ENCODE measurements at places on chromosomes 11 and 22.

DNA sequence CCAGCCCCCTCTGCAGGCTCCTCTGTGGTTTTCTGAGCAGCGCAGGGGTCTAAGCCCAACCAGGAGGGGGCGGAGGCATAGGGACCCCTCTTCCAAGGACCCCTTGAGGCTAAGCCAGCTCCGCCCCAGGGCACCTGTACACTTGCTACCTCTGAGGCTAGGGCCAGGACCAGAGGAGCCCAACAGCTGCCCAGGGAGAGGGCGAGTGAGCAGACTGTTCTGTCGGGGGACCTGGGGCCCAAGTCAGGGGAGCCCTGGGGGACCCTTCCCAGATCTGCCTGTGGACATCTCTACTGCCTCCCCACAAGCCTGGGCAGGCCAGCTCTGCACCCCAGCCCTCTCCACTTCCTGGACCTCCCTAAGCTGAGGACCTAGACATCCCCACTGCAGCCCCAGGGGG, 1.8 kb downstream of the B4GALNT4 start:
- DNase-seq, result no peak

DNA sequence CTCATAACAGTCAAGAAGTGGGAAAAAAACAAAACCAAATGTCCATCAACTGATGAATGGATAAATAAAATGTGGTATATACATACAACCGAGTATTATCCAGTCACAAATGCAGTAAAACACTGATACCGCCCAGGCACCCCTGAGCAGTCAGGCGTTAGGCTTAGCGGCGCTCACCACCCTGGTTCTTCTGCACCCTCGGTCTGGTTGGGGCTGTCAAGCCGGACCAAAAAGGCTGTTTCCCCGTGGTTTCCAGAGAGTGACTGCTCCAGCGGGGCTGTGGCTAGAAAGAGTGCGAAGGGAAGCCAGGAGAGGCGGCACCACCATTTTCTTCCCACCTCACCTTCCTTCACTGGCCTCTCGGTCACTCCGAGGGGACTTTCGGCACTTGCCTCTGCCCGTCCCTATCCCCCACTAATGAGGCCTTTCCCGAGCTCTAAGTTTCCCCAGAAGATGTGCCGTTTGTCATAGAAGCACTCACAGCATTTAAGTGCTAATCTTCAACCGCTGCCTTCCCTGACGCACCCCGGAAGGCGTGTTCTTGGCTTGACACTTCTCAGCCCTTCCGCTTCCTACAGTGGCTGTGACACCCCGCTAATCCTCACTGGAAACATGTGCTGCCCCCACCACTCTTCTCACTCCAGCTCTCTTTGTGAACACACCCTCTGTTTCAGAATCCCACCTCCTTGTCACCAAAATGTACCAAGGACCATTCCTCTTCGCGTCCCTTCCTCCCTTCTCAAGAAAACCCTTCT, 42.4 kb downstream of the FCHSD2 start:
- DNase-seq, result no peak

DNA sequence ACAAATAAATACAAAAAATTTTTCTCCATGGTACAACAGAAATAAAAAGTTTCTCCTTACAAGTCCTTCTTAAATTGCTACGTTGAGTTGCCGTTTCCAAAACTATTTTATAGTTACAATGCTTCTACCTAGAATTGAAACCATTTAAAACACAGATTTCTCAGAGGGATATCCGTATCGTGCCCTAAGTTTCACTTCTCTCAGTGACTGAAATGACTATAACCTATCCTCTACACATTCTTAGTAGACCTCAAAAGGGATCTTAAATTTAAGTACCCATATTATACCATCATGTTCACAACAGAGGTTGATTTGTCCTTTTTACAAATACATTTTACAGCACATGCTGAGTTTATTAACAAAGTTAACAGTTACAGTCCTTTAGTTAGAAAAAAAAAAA, 44.1 kb downstream of the USP28 start:
- no peak for DNase-seq

DNA sequence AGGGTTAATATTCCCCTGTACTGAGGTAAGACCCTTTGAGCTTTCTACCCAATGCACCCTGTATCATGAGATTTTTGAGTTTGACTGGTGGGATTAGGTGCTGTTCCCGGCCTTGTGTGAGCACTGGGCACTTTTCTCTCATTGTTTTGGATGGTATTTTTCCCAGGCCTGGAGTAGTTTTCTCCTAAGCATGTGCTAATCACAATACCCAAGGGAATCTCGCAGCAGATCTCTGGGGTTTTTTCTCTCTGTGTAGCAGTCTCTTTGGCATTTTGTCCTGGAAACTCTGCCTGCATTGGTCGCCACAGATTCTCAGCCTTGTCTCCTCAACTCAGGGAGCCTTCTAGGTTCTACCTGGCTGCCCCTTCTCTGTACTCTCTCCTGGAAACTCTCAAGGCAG, 19.9 kb downstream of the IGHMBP2 start:
- no peak for DNase-seq

DNA sequence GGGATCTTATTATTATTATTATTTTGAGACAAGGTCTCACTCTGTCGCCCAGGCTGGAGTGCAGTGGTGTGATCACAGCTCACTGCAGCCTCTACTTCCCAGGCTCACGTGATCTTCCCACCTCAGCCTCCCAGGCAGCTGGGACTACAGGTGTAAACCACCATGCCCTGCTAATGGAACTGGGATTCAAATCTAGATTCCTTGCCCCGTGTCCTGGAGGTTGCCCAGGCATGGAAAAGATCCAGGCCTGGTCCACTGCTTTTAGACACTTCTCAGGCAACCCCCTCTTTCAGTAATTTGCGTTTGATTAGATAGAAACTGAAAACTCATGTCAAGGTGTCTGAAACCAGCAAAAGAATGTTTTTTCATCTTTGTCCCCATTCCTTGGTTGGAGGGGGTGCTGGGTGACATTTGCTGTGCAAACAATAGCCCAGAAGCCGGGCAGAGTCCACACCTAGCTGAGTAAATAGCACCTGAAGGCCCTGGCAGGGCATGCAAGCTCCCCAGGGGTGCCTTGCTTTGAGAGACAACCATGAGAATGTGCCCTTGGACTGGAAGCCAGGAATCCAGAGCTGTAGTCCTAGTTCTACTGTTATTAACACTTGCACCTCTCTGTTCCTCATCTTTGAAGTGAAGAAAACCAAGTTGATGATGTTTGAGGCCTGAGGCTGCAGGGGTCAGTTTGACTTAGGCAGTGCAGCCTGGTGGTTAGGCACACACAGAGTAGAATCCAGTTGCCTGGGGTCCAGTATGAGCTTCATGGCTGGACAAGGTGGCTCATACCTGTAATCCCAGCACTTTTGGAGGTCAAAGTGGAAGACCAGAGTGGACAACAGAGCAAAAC, 19.1 kb upstream of the XBP1 start:
- DNase-seq, result no peak

GRCh38 chr22:45292731-45293442, 8.1 kb downstream of the UPK3A start:
- DNase-seq, result no peak

DNA sequence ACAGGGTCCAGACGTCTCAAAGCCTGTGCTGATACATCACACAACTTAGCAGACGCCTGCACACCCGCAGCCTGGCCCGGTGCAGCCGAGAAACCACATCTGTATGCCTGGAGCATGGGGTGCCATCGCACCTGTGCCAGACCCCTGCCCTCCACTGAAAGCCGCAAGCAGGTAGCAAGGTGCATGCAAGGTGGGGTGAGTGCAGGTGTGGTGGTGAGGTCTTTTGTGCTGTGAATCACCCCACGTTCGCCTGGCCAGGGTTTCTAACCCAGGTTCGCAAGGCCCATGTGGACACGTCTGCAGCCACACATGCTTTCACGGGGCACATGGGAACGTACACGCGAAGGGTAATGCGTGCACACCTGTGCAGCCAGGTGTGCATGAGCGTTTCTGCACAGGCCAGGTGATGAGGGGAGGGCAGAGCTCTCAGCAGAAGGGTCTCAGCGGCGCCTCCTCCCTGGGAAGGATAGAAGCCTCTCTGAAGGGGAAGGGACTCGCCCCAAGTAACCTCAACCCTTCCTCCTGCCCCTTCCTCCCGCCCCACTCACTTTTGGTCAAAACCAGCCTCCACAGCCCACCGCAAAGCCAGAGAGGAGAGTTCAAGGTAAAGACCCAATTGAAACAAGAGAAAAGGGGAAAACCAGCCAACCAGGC, 19.5 kb downstream of the CBX7 start:
- DNase-seq, result no peak

DNA sequence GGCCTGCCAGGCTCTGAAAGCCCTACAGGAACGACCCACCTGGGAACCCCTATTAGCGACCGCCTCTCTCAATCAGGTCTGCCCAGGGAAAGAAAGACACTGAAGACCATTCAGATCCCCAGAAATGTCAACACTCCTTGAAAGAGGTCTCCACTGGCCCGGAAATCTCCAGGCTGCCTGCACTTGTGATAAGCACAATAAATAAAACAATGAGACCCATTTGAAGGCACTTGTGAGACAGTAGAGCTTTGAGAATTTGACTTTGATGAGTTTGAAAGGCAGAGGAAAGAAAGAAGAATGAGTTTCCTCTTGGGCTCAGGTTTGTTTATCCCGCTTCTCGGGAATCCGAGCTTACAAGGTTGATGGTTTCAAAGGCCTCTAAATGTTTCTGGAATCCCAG, 416.3 kb downstream of the BUD13 start:
- no peak for DNase-seq

DNA sequence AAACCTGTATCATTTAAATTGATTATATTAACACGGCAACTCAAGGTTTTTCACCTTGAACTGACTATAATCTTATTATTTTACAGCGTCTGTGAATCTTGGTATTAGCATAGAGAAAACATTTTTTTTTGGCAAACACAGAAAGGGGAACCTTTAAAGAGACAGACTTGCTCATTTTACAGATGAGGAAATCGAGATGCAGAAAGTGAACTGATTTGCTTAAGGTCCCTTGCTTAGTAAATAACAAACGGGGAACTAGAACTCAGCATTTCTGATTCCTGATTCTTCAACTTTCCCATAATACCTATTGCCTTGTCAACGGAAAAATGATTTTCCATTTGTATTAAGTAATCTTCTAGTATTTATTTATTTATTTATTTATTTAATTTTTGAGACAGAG, 33.2 kb upstream of the CECR2 start:
- no peak for DNase-seq

- DNase-seq, result no peak
Observed at GRCh38 chr11:17257196-17257595, 19.3 kb upstream of the NUCB2 start.
